ENCODE measurements at places on chromosomes 4 and X.

- no peak for DNase-seq
Observed at GRCh38 chrX:1420371-1420770, 28.5 kb upstream of the SLC25A6 start.

GRCh38 chr4:7964459-7964858 lies 24.8 kb upstream of the AFAP1 start:
- DNase-seq = no peak

DNA sequence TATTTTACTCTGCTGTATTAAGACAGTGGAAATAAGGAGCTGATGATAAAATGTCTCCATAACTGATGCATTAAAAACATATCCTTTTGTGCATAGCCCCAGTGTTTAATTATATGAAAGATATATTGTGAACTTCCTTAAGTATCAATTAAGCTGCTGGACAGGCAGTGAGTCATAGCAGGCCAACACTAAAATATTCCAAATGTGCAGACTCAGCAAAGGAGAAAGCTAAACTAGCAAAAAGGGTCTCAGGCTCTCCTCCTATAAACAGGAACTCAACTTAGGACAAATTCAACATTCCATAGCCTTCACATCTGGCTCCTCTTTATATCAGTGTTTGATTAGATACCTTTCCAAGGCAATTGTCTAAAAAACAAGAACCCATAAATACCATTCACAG lies 15.6 kb downstream of the TNMD start:
- no peak for DNase-seq

- DNase-seq = no peak
Observed at GRCh38 chrX:67105758-67106116, 438.1 kb upstream of the AR start.

DNA sequence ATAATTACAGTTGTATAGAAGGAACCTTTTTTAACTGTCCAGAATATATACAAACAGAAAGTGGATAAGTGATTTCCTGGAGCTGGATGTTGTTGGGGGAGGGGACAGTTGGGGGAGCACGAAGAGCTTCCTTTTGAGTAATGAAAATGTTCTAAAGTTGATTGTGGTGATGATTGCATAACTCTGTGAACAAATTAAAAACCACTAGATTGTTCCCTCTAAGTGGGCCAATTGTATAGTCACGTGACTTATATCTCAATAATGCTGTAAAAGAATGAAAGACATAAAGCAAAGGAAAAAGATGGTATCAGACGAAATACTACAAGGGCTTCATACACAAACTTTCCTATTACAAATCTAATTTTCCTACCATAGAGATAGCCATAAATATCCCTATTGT lies 2.7 kb downstream of the CT55 start:
- no peak for DNase-seq

- DNase-seq = no peak
Observed at GRCh38 chrX:86021652-86022289, 25.6 kb downstream of the CHM start.

GRCh38 chr4:173319696-173320095 lies 14.5 kb downstream of the HMGB2 start:
- DNase-seq = no peak

- no peak for DNase-seq
Observed at GRCh38 chrX:31070057-31070468, 1.8 kb downstream of the FTHL17 start.

GRCh38 chrX:153423652-153424051 lies 12.4 kb downstream of the ZFP92 start:
- no peak for DNase-seq

- no peak for DNase-seq
Observed at GRCh38 chrX:148854306-148854705, 353.9 kb downstream of the AFF2 start.

- DNase-seq = no peak
Observed at GRCh38 chr4:100880011-100880410, 362.2 kb upstream of the EMCN start.

Data from NCI-H1092 (cell line).